Hematopoietic multipotent progenitor cell treated with erythropoietin and hydrocortisone succinate and interleukin-3 and kit ligand, for 8 days (in vitro differentiated cells): ENCODE measurements at places on chromosomes 16 and 17.

DNA sequence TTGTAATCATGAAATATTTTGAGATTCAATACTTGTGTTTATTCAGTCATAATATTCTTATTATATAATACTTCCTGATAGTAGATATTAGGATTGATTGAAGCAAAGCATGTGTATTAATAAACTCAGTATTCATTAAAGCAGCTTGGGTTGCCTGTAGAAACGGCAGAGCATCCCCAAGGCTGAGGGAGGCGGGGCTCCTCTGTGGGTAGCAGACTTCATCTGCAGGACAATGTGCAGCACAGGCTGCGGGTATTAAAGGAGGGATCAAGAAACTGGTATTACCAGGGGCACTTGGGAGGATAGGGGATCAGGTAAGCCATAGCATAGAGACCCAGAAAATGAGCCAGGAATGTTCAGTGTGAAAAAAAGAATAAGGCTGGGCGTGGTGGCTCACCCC lies 213.6 kb downstream of the PRKCA start:
- no peak for DNase-seq

- DNase-seq, result no peak
These were observed 132.7 kb upstream of the HSBP1 start for GRCh38 chr16:83674931-83675535.

- no peak for DNase-seq
These were observed 156.4 kb downstream of the CMIP start for GRCh38 chr16:81601008-81601428.

- DNase-seq, result no peak
These were observed 12.2 kb upstream of the RPH3AL start for GRCh38 chr17:364766-365165.

DNA sequence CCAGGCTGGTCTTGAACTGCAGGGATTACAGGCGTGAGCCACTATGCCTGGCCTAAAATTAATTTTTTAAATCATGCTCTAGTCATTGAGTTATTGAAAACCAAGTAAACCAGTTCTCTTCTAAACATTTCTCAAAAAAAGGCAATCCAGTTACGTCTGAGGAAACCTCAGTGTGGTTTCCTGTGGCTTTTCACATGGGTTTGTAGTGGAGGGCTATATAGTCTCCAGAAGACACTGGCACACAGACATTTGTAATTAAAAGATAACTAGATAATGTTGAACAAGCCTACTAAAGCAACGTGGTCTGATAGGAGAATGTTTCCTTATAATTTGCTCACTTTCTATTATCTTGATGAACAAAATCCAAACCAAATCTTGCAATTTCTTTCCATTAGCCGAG lies 5.2 kb upstream of the TOB1 start:
- DNase-seq, result no peak

GRCh38 chr16:85347213-85347591 lies 234.9 kb upstream of the CIBAR2 start:
- DNase-seq, result peak; percentile 81

- DNase-seq, result no peak
These were observed 14.2 kb downstream of the SNF8 start for GRCh38 chr17:48930435-48930873.

GRCh38 chr16:72101195-72101594 lies 7.5 kb downstream of the DHX38 start:
- DNase-seq, result no peak

GRCh38 chr16:25431472-25431871 lies 173.8 kb upstream of the ZKSCAN2 start:
- no peak for DNase-seq

GRCh38 chr17:78735832-78736525 lies 46.1 kb downstream of the CYTH1 start:
- no peak for DNase-seq

DNA sequence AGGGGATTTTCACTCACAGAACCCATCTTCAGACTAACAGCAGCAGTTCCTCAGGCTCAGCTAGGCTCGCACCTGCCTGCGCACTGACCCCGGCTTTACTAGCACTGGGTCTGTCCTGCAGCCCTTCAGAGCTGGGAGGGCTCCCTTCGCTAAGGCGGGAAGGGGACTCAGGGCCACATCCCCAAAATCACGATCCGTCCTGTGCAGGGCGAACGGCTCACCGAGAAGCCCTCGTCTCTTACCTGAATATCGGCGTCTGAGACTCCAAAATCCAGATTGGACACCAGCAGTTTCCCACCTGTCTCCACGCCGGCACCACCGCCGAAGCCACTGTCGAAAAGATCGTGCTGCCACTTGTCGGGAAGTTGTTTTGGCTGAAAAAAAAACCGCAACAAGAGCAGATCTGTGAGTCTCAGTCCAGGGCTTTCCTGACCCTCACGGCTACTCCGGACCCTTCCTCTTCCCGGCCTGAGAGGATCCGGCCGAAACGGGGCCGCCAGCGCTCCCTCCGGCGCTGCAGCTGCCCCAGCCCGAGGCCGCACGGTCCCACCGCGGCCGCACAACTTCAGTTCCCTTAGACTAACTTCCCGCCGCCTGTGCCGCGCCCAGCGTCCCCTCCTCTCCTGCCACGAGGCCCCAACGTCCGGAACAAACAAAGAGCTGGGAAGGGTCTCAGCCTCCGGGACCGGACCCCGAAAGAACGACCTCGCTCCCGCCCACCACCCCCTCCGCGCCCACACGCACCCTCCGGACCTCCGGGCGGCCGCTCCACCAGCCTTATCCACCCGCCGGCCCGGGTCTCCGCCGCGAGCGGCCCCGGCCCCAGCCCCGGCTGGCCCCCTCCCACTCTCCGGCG lies 711 bp downstream of the ALYREF start:
- peak; percentile 37 for DNase-seq

DNA sequence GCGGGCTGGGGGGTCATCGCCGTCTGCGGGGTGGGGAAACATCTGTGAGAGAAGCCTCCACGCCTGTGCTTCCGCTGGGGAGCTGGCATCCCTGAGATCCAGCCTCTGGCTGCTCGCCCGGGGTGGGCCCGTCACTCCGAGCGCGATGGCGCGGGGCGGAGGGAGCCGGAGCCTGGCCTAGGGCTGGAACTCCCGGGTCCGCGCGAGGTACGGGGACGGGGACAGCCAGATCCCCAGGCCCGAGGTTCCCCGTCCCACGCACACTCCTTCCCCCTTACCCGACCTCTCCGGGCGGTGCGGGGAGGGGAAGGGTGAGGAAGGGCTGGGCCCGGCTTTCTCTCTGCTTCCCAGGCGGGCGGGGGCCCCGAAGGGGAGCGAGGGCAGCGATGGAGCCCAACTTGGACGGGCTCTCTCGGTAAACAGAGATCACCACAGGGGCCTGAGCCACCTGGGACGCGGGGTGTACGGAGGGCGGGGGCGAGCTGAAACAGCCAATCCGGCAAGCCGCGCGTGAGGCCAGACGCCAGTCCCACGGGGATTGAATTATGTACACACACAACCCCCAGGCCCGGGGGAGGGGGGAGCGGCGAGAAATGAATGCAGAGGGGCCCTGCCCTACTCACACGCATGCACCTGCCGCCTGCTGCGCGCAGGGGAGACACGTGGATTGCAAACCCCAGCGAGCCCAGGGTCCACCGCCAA lies at the start of gene SLC16A11:
Gene SLC16A11, minus strand, starts transcription at position 596 of the 702 bp plus-strand sequence. Its CDS starts 579 bp downstream, at position 17.
- DNase-seq, result no peak

GRCh38 chr16:582614-583331 lies 7.1 kb upstream of the RAB40C start:
- peak; percentile 30 for DNase-seq

DNA sequence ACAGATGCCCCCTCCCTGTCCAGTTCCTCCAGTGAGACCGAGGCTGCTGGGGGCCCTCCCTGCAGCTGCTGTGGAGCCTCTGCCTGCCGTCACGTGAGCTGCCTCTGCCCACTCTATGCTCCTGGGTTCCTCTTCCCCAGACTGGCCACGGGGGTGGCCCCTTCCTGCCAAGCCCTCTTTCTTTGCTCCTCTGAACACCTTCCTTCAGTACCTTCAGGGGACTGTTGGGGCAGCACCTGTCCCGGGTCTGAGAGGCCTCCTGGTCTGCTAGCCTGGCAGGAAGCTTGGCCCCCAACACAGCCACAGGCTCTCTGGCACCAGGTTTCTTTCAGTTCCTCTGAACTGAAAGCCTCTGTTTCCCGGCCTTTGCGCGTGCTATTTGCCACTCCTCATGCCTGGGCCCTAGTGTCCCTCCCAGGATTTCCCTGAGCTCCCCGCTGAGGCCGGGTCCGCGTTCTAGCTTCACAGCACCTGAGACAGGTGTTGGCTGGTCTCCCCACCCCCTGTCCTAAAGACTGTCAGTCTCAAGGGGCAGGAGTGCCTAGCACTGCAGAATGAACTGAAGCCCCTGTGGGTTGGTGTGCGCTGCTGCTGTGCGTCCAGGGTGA lies 6.6 kb upstream of the ATP6V0C start:
- peak; percentile 26 for DNase-seq

DNA sequence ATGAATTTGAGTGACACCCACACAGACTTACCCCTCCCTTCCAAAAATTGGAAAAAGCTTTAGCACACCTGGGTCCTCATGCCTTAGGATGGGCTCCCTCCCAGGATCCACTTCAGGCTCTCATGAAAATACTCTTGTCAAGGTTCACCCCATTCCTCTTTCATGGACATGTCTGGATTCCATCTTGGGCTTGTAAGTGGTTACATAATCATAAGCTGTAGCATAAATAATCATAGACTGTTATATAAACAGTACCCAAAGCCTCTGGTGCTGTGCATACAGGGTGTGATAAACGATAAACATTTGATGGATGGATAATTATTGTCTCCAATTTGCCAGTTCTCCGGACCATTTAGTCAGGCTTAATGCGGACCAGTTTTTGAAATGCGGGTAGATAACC lies 53.7 kb upstream of the TEKT3 start:
- DNase-seq, result no peak

DNA sequence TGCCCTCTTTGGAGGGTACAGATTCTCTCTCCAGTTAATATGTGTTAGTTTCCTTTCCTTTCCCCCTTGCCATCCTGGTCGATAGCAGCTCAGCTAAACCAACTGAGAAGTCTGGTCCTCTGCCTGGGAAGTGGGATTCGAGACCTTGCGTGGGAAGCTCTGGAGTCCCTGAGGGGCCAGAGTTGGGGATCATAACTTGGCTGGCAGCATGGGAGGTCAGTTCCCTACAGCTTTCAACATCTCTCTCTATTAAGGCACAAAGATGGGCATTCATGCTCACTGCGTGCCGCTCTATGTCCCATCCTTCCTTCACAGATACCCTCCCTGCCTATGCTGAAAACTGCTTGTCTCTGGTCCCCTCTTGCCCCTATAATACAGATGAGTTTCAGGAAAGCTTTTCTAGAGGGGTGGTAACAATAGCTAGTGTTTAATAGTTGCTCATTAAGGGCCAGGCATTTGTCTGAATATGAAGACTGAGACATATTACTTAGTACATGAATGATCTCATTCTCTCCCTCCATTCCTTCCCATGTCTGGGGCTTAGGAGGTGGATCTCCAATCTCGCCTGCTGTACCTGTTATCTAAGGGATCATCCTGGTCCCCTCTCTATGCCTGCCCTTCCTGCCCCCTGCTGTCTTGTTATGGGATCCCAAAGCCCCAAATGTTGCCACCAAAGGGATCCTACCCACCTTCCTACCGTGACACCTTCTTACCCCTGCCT lies 10.8 kb downstream of the THRA start:
- no peak for DNase-seq

GRCh38 chr17:60798576-60798975 lies 120.9 kb downstream of the BCAS3 start:
- DNase-seq, result no peak

DNA sequence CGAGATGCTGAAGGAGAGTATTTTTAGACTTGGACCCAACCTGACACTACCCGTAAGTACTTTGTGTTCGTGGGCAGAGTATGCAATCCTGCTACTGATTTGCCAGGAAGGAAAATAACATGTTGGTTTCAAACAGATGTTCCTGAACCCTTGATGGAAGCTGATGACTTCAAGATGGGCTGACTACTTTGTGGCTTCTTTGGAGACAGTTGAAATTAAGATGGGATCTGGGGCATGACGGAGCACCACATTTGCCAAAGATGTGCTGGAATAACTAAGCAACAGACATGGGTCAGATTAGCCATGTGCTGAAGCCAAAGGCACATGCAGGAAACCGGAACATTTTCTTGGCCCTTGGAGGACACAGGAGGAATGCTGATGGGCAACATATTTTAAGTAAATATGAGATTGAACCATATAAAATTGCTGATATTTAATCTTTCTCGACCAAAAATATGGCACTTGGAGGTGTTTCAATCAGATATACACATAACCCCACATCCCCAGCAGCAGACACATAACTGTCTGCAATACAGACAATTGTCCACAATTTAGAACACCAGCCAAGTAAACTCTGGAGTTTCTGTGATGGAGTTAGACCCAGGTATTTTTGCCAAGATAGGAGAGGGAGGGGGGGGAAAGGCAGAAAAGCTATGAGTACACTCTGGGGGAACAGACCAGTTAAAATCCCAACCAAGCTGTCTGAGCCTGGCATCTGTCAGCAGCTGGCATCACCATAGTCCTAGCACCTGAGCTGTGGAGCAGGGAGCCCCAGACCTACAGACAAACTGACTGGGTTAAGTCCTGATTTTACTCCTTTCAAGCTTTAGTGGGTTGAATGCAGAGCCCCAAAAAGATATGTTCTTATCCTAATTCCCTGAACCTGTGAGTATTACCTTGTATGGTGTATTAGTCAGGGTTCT lies 329.4 kb upstream of the CDH5 start:
- no peak for DNase-seq

GRCh38 chr16:66207139-66207882 lies 159.2 kb upstream of the CDH5 start:
- no peak for DNase-seq

- DNase-seq, result peak; percentile 86
These were observed 185.3 kb upstream of the CACNG3 start for GRCh38 chr16:24070851-24071250.

DNA sequence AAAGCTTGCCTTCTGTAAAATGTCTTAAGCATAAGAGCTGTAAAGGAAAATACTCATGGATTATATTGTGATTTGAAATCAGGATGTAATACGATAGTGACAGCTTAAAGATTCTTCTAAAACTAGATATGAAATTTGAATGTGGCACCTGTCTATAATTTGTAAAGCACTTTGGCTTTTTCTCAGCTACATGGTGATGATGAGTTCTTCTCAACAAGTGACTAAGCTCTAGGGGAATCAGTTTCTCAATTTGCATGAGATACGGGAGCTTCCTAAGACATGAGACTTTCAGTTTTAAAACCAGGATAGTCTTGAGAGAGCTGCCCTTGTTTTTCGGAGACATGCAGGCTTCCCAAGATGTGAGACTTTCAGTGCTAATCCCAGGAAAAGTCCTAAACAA lies 439.2 kb downstream of the CDH13 start:
- DNase-seq, result no peak

GRCh38 chr17:6426356-6427101 lies 8.4 kb downstream of the AIPL1 start:
- no peak for DNase-seq

- DNase-seq, result no peak
These were observed 13.3 kb downstream of the LRRC75A start for GRCh38 chr17:16478649-16479048.

GRCh38 chr17:48241131-48241591 lies 133.6 kb downstream of the SNX11 start:
- no peak for DNase-seq
